Osteoblast (primary cell): ENCODE measurements at places on chromosomes 3 and 15. TPM values are rescaled to one million over a fixed set of nuclear protein-coding genes. Genes with fewer than 3 reads are reported as not detected.

- DNase-seq: peak; percentile 42
Observed at GRCh38 chr15:39473298-39473947, 107.5 kb upstream of the THBS1 start.

- no peak for DNase-seq
Observed at GRCh38 chr15:38846346-38846745, 281.7 kb upstream of the RASGRP1 start.

DNA sequence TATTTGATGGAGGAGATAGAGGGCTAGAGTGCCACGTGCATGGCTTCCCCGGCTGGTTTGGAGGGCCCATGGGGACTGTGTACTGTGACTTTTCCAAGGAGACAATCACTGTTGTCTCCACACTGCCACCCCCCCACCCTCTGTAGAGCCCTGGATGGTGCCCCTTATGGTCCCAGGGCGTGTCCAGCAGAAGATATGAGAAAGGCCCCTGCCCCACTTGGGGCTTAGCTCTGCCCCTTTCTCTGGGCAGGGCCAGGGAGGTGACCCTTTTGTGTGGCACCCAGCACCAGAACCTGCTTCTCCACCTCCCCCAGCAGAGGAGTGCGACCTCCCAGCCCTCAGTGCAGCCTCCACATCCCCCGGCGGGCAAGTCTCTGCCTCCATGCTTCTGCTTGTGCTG, 32.1 kb downstream of the SPSB4 start:
- DNase-seq: peak; percentile 37

GRCh38 chr3:104982130-104982529, 384.6 kb upstream of the ALCAM start:
- DNase-seq: no peak

The PIK3CA gene
- 29.8 and 34.7 TPM in 2 replicates for total RNA-seq

DNA sequence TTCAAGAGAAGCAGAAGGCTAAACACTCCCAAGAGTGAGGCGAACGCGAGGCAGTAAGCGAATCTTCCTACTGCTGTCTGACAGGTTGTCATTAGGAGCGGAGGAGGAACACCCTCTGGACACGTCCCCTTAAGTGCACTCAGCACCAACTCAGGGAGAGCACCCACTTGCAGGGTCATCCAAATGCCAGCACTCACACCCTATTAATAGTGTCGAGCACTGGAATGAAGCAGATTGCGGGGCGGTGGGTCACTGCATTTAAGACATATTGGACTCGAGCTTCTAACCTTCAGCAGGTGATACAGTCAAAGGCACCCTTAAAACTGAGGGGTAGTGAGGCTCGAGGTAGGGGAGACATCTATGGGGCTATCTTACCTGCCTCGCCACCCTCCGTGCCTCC, 28.7 kb downstream of the SH3BP5 start:
- DNase-seq: peak; percentile 58

DNA sequence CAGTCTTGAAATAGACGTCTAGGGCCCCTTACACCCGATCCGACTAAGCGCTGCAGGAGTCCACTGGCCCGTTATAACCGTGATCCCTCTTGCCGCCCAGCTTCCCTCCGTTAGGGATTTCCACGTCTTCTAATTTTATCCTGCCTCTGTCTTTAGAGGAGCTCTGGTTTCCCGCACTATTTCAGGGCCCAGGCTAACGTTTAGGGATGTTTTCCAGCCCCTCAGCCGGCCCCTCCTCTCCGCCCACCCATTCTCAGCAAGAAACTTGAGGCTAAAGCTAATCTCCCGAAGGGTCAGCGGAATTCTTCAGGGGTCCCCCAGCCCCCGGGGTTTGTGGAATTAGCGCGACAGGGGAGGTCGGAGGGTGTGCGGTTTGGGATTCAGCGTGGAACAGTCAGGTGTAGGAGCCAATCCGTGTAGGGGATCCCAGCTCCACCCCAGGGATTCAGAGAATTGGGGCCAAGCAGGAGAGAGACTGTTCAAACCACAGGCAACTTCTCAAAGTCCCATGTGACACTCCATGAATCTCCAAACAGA, 1.6 kb downstream of the PTX3 start:
- peak; percentile 62 for DNase-seq

GRCh38 chr3:57434041-57434440, 110.1 kb downstream of the DNAH12 start:
- peak; percentile 51 for DNase-seq

DNA sequence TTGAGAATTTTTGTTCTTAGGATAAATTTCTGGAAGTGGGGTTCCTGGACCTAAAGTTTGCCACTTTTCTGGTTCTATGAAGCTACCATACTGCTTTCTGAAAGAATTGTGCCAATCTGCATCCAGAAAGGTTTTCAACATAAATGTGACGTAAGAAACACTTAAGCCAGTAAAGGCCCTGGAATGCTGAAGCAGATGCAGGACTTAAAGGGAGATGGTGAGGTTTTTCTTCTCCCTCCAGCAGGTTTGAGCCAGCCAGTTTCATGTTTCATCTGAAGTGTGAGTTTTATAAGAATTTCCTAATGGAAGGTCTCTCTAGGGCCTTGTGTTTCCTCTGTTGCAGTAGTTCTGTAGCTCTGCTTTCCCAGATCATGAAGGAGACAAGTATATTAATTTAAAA, 33.1 kb downstream of the ZNF592 start:
- peak; percentile 53 for DNase-seq

GRCh38 chr3:13077431-13078162, 4.4 kb upstream of the IQSEC1 start:
- peak; percentile 95 for DNase-seq

DNA sequence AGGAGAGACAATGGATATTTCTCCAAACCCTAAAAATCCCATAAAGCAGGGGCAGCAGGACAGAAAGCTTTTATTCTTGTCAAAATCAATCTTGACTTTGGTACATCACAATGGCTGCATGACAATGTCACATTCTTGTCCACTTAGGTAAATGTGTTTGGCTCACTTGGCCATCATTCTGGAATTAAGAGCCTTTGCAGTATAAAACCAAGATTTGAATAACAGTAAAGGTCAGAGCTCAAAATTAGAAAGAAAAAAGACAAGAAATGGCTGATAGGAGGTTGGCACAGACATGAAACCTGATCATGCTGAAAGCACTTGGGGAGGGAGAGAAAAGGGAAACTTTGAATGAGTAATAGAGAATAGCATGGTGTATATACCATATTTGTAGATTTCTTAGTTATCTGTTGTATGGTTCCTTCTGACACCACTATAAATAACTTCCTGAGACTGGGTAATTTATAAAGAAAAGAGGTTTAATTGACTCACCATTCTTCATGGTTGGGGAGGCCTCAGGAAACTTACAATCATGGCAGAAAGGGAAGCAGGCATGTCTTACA, 158.5 kb upstream of the SGO1 start:
- no peak for DNase-seq

The SLC22A14 gene
- 0.29 and 0.36 TPM in 2 replicates for total RNA-seq

The PTX3 gene
- 537 and 689 TPM in 2 replicates for total RNA-seq

The OR5K2 gene
- total RNA-seq: not detected in 2 replicates

- no peak for DNase-seq
Observed at GRCh38 chr3:113163152-113163551, 48.2 kb upstream of the BOC start.

DNA sequence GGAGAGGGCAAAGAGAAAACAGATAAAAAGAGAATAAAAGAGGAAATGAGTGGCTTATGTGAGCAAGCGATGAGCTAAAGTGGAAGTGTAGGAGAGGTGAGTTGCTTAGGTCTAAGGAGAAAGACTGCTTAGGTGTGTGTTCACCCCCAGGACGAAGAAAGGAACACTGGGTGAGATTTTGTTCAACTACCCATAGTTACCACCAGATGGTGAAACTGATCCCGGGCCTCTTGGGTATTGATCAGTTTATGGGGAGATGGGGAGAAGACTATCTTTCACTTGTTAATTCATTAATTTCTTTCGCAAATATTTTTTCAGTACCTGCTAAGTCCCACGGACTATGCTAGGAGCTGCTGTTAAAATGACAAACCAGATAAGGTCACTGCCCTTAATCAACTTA, 33.9 kb downstream of the GAP43 start:
- no peak for DNase-seq

DNA sequence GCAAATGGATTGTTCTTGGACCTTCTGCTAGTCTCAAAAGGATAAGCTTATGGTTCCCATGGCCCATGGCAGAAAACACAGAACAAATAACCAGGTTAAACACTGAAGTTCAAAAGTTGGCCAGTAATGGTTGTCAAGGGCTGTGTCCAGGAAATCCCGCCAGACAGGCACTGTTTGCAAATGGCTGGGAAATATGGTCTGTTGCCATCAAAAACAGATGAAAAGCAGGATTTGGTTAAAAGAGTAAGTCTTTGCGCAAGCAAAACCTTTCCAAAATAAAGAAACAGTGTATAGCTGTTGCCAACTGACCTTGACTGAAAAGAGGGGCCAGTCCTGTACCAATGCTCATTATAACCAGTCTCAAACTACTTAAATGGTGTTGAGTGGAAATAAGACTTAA, 58.6 kb downstream of the WWTR1 start:
- DNase-seq: no peak

DNA sequence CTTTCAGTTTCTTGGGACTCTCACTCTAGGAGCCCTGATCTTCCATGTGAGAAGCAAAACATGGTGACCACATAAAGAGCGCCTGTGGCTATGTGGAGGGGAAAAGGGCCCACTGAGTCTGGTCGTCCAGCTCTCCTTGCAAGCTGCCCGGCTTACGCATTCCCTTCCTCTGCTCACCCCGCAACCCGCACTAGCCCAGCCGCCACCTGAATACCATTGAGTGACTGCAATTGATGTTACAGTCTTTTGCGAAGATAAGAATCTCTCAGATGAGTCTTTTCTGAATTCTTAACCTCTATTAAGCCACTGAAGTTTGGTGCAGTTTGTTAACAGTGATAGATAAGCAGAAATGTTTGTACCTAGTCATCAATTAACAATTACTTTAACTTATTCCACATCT, 589.0 kb upstream of the DPPA4 start:
- peak; percentile 18 for DNase-seq

DNA sequence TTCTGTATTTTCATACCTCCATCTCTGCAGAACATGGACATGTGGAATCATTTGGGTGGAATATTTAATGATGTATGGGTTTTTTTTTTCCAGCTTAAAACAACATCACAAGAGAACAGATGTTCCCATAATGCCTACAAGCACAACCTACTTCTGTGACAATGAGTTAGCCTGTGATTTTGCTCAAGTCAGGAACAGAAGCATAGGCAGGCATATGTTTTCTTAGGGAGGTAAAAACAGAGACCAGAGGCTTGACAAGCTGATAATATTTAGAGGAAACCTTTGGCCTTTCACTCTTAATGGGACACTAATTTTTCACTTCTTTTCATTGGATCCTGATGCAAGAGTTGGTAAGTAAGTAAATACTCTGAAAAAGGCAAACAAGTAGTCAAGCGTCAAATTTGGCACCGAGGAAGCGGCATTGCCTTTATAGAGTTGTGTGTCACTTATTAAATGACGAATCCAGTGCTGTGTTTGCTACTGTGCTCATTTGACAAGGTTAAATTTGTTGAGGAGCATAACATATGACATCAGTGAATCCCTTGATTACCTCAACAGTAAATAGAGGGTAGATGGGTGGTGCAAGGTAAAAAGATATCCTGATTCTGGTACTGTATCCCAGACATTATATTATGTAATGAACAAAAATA, 66.7 kb upstream of the RBMS3 start:
- no peak for DNase-seq

The WNT5A gene
- 116 and 145 TPM in 2 replicates for total RNA-seq

- DNase-seq: peak; percentile 45
Observed at GRCh38 chr3:159260049-159260662, 458.3 kb downstream of the MFSD1 start.

DNA sequence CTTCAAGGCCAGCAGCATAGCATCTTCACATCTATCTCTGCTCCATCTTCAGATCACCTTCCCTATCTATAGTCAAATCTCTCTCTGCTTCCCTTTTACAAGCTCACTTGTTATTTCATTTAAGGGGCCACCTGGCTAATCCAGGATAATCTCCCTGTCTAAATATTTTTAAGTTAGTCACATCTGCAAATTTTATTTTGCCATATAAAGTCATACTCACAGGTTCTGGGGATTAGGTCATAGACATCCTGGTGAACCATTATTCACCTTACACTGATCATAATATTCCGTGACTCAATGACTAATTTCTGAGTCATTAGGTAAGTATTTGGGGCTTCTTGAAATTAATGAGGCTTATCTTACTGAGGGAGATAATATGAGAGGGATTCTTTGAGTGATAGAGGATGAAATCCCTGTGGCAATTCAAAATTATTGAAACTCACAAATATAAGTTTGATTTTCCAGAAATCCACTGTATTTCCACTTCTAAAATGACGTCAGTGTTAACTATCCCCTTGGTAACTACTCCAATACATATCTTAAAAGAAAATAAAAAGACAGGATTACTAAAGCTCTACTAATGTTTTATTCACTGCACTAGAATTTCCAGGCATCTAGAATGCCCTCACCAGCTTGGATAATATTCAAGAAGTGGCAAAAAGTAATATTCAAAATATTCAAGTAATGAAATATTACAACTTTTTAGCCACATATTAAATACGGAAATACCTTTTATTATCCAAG, 93.7 kb upstream of the RBMS3 start:
- DNase-seq: no peak

GRCh38 chr3:114179575-114179974, 723 bp upstream of the DRD3 start:
- no peak for DNase-seq

The ANKRD63 gene
- not detected in 2 replicates for total RNA-seq

GRCh38 chr15:63395730-63396151, 14.1 kb upstream of the CA12 start:
- DNase-seq: no peak

The KNL1 gene
- total RNA-seq: 3.5 and 3.6 TPM in 2 replicates

- DNase-seq: peak; percentile 97
Observed at GRCh38 chr15:98421419-98422129, 226.8 kb upstream of the IGF1R start.

- DNase-seq: no peak
Observed at GRCh38 chr15:75831806-75832102, 11.5 kb upstream of the UBE2Q2 start.

- DNase-seq: peak; percentile 49
Observed at GRCh38 chr15:101536166-101536874, 46.8 kb upstream of the PCSK6 start.

The ISLR gene
- 77.5 and 106 TPM in 2 replicates for total RNA-seq

GRCh38 chr3:99709686-99710085, 71.3 kb downstream of the COL8A1 start:
- DNase-seq: no peak

DNA sequence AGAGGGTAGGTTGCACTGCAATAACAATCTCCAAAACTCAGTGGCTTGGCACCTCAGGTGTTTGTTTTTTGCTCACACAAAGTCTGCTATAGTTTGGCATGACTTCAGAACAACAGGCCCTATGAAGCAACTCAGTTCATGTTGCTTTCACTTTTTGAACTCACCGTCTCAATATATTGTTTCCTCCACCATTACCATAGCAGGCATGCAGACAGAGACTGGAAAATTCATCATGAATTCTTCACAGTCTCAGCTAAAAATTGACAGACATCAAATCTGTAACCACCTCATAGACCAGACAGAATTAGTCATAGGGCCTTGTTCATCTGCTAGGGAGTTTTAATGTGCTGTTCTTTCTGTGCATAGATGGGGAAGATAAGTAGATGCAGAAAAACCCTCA, 161.4 kb upstream of the POU1F1 start:
- DNase-seq: no peak
